Left renal pelvis (tissue), 4 donors: ENCODE measurements at places on chromosomes 12 and 14. TPM values are rescaled to one million over a fixed set of nuclear protein-coding genes. Genes with fewer than 3 reads are reported as not detected.

DNA sequence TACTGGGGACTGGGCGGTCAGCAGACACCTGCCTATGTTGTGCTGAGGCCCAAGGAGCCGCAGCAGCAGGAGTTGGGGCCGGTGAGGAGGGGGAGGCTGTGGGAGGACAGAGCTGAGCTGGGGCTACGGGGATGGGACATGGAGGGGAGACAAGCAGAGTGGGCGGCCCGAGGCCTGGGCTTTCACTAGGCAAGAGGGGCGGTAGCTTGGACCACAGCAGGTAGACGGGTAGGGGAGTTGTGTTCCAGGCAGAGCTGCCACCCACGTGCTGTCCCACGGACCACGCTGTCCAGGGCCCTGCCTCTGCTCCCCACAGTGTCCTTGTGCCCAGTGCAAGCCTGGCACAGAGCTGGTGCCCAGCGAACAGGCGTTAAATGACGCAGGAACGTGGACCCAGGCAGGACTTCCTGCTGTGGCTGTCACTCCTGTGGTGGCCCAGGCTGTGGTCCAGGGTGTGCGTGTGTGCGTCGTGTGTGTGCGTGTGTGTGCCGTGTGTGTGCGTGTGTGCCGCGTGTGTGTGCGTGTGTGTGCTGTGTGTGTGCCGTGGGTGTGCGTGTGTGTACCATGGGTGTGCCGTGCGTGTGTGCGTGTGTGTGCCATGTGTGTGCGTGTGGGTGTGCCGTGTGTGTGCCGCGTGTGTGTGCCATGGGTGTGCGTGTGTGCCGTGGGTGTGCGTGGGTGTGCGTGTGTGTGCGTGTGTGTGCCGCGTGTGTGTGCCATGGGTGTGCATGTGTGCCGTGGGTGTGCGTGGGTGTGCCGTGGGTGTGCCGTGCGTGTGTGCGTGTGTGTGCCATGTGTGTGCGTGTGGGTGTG, 6.8 kb downstream of the CEP170B start:
- DNase-seq = no peak

DNA sequence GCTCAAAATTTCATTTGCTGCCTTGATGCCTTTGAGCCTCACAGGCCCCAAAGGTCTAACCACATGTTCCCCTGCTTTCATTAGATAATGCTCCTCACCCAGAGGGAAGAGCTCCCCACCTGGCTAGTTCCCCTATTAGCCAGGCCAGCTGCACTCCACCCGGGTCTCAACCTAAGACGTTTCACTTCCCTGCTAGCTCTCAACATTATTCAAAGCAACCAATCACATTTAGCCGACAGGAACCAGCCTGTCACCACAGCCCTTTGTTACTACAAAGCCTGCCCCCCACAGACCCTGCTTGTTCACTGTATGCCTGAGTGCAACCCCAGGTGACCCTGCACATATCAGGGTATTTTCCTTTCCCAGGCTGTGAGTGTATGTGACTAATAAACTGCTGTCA, 78.6 kb downstream of the SLC15A5 start:
- no peak for DNase-seq

- no peak for DNase-seq
Observed at GRCh38 chr14:84789012-84789411, 740.9 kb upstream of the FLRT2 start.

GRCh38 chr12:127550271-127550670, 716.7 kb upstream of the TMEM132C start:
- no peak for DNase-seq

DNA sequence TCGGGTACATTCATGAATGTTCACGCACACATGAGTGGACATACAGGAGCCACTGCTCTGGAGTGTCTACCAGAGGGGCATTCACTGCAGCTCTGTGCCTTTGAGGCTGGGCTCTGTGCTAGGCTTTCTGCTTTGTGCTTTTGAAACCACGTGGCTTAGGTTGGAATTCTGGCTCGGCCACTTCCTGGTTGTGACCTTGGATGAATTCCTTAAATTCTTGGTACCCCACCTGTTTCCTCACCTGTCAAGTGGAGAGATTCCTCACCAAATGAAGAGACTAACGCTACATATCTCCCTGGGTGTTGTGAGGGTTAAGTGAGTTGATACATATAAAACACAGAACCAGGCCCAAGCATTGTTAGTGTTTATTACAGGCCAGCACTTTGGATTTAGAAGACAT, 842.8 kb downstream of the VRK1 start:
- DNase-seq = no peak

DNA sequence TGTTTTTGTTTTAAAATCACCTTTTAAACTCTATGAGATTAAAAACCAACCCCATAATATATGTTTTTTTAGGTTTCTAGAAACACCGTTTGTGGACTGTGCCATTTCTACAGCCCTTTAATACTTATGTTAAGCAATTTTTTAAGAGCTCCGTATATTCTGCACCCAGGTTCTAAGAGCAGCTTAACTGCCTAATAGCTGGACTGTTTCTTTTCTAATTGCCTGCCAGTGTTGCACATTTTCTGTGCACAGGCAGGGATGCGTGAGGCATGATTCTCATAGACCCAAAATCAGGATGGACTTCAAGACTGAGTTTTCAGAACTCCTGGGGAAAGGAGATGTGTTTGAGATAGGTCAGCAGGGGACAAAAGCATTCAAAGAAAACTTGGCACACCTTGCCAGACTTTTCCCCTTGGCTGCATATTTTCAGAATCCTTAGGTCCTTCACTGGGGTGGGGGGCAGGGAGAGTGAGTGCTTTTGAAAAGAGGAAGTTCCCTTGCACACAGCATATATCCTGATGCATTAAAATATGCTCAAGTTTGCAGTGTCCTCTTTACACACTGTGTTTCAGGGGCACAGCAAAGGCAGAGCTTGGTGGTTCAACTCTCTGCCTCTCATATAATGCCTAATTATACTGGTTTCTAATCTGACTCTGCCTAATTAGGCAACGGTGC, 27.9 kb downstream of the TMEM30B start:
- DNase-seq = no peak

DNA sequence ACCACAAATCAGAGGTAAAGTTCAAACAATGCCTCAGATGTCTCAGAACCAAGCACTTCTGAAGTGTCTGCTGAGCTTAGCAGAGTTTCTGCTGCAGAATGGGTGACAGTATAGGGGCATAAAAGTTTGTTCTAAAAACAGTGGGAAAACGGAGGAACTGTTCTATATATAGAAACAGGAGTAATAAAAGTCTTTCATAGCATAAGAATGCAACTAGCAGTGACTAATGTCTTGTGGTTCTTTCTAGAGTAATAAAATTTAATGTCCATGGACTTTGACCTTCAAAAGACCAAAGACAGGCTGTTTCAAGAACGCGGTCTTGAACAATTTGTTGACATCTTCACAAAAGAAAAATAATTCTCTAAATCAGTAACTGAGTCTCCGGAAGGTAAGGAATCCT, 107.5 kb upstream of the FAR2 start:
- no peak for DNase-seq

GRCh38 chr12:132506328-132507160, 16.6 kb downstream of the FBRSL1 start:
- peak; percentile 79 for DNase-seq

DNA sequence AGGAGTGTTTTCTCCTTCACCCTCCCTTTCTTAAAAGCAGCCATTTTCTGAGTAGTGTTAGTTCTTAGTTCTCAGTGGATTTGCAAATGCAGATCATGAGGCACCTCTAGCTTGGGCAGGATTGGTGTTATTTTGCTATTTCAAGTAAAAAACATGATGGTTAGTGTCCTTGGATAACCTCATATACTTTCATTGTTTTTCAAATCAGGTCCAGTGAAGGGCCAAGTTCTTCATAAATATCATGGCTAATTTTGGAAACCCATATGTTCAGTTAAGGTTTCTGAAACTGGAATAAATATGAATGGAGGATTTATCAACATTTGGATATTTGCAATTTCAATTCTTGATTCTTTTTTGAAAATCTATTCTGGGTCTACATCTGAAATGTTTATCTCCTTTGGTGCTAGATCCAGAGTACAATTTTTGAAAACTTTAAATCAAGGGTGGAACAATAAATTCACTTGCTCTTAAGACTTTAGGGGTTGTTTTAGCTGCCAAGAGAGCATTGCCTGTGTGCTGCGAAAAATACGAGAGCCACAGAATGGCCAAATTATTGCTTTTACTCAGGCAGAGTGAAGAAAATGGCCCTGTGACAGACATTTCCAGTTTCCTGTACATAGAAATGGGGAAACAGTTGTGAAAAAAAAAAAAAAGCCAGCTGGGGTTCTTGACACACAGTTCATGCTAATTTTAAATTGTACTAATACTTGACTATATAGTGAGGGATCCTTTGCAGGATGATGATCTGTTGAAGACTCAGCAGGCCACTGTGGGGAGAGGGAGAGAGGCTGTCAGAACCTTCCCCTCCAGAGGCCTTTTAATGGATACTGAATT, 104.6 kb downstream of the BICD1 start:
- no peak for DNase-seq

- no peak for DNase-seq
Observed at GRCh38 chr12:107118624-107119023, 25.3 kb upstream of the CRY1 start.

Gene SIX6
- not detected for polyA plus RNA-seq

Gene PIWIL1
- 0.98 TPM for polyA plus RNA-seq

Gene CLBA1
- polyA plus RNA-seq = 21.0 TPM

Gene PZP
- 0.87 TPM for polyA plus RNA-seq

Gene SLC4A8
- 4.6 TPM for polyA plus RNA-seq

Gene CIROP
- polyA plus RNA-seq = not detected
